ENCODE measurements at places on chromosomes 11 and 22.

DNA sequence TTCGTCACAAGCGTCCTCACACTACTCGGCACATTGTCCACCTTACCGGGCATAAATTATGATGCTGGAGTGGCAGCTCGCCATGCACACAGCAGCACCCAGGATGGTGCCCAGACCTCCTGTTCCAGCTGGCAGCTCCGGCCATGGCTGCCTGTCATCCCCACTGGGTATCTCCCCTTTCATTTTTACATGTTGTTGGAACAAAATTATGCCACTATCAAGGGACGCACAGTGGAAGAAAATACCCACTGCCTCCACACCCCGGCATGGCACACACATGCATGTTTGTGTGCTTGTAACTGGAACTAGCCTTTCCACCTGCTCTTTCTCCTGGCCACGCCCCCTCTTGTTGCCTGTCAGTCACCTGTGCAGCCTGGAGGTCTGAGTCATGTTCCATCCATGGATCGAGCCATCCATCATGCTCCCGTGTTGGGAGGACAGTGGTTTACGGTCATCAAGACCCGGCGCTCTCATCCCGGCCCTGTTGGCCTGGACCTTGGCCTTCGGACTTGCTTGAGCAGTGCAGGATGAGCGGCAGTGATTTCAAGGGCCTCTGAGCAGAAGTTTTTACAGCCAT lies 1069.6 kb downstream of the BRD1 start:
- no peak for DNase-seq

DNA sequence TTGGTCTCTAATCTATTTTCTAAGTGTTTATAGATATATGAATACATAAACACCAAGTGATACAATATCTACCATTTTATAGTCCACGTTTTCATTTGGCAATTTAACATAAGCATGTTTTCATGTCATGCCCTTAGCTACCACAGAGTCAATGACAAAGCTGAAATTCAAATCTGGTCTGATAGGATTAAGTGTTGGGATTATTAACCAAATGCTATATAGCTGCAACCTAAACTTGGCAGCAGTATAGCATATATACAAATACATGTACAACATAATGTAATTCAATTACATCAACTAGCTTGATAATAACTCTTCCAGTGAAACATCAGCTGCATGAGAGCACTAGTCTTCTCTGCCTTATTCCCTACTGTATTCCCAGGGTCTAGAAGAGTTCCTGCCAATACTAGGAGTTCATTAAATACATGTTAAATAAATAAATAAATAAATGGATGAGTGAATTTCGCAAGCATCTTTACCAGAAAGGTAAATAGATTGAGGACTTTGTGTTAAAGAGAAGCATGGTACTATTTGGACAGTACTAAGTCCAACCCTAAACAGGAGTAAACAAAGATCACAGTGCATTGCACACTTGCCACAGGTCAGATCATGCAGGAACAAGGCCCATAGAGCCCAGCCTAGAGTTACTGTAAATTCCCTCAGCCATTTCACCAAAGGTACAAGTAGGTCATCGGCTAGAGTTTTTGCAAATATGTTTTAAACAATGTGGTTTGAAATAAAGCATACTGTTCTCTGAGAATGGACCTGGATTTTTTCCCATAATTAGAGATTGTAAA lies 12.8 kb downstream of the SAA4 start:
- DNase-seq, result no peak

DNA sequence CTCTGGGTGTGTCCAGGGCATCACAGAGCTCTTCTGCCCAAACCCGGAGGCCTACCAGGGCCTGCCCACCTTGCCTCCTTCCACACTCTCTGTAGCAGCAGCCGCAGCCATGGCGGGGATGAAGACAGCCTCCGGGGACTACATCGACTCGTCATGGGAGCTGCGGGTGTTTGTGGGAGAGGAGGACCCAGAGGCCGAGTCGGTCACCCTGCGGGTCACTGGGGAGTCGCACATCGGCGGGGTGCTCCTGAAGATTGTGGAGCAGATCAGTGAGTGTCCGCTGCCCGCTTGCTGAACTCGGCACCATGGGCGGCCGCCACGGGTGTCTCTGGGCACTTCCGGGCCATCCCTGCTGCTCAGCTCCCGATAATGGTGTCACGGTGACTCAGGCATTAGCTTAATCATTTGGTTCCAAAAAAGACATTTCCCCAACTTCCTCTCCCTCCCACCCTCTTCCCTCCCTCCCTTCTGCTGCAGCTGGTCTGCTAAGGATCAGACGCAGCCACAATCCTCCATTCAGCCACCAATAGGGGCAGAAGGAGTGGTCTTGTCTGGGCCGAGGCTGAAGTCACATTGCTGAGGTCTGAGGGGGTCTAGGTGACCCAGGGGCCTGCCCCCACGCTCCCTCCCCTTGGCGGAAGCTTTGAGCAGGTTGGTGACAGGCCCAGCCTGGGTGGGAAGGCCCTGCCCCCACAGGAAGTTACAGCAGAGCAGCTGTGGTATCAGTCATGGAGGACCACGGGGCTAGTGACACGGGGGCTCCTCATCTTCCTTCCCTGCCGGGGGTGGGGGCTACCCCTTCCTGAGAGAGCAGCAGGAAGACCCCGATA lies 950 bp downstream of the FERMT3 start:
- DNase-seq, result peak; percentile 77

DNA sequence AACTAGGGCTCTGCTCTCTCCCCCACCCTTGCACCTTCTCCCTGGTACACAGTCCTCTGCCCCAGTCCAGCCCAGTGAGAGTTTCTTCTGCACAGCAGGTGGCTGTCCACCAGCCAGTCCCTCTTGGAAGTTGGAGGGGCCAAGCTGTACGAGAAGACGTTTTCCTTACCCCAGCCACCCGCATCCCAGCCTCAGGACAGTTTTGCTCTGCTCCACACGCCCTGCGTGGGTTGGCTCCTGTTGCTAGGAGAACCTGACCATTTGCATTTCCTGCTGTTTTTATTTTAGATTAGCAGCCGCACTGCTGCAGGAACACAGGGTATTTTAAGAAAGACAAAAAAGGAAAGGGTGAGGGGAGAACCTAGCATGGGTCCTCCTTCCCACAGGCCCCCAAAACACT lies 17.6 kb upstream of the NRGN start:
- no peak for DNase-seq

GRCh38 chr11:455566-456147 lies 5.6 kb downstream of the PTDSS2 start:
- DNase-seq, result no peak

- DNase-seq, result peak; percentile 73
Observed at GRCh38 chr22:41857155-41857859, 24.4 kb downstream of the SREBF2 start.

All from CD4-positive, alpha-beta T cell treated with Interleukin-1 beta for 1 hour (primary cell).